ENCODE measurements at places on chromosomes 6 and 20.

GRCh38 chr6:72022830-72023229 is 136.5 kb downstream of the RIMS1 start:
- DNase-seq: no peak

DNA sequence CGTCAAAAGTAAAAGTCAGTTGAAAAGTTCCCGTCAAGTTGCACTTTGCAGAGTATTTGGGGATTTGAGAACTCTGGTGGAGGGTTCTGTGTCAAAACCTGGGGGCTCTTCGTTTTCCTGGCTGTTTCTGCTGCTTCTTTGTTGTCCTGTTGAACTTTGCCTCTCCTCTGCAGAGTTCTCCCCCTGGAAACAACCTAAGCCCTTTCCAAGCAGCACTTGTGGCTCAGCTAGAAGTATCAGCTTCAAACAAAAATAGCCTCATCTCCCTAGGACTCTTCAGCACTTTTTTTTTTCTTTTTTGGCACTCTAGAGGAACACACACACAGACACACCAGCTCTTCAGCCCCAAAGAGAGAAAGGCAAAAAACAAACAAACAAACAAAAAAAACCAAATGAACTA is at the start of gene TRDN:
Gene TRDN (minus strand): TSS at position 169 of the 400 bp plus-strand sequence. CDS start 175 bp downstream, outside the sequence.
- no peak for DNase-seq

DNA sequence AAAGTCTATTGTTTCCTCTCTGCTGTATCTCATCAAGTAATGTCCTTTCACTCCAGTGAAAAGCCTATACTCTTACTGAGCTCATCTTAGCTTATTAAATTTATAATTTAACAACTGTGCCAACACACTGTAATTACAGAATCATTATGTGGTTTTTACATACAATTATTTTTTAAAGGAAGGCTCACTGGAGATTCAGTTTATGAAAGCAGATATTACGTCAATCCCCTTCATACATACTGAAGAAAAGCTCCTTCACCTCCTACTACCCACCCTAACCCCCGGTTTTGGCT is 28.1 kb downstream of the ARHGAP18 start:
- no peak for DNase-seq

GRCh38 chr6:87706187-87706966 is 4.3 kb upstream of the AKIRIN2 start:
- no peak for DNase-seq

- DNase-seq: no peak
These were observed 75.4 kb upstream of the ECI2 start for GRCh38 chr6:4210629-4211419.

- DNase-seq: no peak
These were observed 2.6 kb upstream of the LKAAEAR1 start for GRCh38 chr20:64086801-64087200.

DNA sequence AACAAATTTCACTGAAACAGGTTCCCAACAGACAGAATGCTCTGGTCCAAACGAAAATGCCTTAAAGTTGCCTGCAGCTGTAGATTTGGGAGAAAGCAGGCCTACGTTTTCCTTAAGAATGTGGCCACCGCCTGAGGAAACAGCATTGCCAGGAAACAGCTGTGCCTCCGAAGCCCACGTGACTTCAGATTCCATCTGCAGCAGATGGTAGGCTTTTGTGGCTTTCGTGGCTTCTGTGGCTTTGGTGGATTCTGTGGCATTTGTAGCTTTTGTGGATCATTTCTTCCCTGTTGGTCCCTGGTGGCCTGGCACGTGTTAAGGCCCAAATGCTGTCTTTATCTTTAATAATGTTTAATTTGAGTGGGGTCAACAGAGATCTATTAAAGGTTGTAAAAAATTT is 222.9 kb downstream of the TTLL2 start:
- DNase-seq: no peak

DNA sequence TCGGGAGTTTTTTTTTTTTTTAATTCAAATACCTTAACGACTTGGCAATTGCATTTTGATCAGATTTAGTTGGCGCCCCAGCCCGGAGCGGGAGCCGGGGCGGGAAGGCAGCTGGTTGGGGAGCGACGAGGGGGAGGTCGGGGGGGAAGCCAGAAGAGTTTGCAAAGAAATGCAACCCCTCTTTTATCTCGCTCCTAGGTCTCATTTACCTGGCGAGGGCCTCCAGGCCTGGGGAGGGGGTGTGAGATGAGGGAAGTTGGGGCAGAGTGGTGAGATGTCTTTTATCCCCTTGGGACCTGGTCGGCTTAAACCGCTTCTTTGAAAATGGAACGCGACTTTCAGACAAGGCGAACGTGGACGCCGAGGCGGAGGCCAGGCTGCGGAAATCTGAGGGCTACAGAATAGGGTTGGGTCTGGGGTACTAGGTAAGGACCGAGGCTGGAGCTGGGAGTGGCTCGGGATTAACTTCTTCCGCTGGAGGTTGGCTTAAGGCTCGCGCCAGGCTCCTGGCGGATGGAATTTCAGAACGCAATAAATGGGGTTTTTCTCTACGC is 40.3 kb downstream of the NCR2 start:
- no peak for DNase-seq

- DNase-seq: peak; percentile 23
These were observed 42.0 kb downstream of the IRAK1BP1 start for GRCh38 chr6:78909391-78909790.

DNA sequence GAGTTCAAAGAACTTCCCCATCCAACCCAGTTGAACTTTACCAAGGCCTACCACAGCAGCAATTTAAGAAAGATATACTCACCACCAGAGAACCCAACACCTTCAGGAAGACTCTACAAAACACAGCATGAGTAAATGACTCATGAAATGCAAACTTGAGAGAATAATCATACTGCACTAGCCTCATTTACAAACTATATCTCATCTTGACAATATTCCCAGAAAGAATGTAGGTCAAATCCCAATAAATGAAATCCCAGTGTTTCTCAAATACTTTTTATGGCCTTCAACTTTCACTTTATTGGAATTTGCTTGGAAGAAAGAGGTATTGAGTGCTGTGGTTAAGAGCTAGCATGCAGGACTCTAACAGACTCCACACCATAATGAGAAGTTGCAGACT is 60.0 kb downstream of the FYN start:
- DNase-seq: no peak

GRCh38 chr20:49989234-49990065 is 6.7 kb downstream of the SNAI1 start:
- no peak for DNase-seq

DNA sequence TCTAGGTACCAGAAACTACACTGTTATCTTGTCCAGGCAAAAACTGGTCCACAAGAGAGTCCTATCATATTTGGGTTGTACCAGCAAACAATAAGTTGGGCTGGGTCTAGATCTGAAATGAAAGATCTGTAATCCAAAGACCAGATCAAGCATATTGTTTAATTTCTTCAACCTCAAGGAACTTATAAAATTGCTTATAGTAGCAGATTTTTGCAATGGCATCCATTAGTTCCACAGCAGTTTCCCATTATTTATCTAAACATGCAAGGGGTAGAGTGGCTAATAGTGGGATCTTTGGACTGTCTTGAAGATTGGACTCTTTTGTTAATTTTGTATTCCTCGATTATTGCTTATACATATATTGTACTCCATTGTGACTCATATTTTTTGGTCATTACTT is 40.5 kb upstream of the SNAP25 start:
- no peak for DNase-seq

DNA sequence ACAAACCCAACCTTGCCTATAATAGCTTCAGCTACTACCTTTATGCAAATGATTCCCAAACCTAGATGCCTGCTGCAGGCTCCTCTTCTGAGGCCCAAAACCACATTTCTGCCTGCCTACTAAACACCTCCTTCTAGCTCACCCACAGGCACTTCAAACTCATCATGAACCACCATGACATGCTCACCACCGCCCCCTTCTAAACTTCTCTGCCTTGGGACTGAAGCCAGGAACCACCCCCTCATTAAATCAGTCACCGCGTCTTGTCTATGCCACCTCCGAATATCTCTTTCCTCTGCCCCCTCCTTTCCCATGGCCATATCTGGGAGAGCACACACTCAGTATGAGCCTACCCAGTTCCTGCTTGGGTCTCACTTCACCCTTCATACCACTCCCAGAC is 101.2 kb downstream of the SNAP25 start:
- DNase-seq: no peak

DNA sequence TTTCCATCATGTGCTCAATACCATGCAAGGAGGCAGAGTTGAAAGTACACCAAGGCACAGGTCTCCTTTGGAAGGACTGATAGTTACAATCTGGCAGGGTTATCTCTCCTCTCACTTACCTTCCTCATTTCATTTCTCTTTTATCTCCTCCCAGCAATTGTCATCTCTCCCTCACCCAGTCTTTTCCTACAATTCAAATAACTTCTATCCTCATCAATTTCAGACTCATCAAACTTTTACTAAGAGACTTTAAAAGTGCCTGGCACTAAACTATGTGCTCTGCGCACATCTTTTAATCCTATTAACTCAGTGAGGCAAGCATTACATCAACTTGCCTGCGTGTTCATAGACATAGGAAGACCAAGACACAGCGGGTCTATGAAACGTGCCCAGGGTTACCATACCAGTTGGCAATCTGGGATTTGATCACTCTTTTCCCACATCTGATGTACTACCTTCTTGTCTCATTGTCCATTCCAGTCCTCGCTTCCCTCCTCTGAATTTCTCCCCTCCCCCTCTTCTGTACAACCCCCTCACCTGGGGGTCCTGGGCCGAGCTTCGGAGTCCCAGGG is 1.2 kb downstream of the VARS1 start:
- no peak for DNase-seq

DNA sequence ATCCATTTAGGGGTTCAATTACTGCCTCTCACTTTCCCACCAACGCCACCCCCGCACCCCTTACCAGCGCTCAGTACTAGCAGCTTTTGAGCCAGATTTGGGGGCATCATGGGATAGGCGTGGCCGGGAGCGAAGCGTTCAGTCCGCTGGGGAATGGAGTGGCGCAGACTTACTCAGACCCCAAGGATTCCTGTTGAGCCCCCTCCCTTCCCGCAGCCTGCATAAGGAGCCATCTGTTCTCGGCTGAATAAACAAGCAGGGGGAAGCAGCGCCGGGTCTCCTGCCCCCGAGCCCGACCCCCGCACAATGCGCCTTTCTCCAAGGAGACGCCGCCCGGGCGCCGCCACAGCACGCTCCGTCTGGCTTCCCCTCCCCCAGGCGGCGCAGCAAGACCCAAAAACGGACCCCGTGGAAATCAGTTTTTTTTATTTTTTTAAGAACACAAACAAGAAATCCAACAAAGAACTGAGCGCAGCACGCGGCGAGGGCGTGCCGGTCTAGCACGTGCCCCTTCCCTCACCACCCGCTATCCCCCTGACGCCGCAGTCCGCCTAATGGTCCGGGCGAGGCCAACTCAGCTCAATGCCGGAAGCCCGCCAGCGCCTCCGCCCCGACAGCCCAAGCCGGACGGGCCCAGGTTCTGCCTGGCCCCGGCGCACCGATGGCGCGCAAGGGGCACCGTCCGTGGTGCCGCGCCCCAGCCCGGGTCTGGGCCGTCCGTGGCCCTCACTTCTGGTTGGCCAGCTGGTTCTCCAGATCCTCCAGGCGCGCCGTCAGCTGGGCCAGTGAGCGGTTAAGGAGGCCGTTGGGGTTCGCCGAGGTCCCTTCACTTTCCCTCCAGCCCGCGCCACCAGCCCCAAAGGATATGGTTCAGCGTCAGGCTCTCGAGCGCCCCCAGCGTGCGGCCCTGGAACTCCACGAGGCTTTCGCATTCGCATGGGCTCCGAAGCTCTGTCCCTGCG is 13.3 kb upstream of the RBPJL start:
- no peak for DNase-seq

- DNase-seq: no peak
These were observed 50.7 kb downstream of the NOX3 start for GRCh38 chr6:155404937-155405336.

DNA sequence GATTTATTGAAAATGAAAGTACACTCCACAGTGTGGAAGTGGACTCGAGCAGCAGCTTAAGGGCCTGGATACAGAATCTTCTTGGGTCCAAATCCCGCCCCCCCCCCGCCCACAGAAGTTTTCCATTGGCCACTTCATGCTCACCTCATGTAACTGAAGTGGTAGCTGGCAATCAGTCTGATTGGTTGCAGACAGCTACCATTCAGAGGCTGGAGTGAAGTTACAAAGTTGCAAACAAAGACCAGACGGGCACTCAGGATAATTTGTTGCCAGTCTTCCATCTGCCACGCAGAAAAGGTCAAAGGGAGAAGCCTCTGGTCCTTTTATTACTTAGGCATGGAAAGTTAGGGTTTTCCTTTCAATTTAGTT is 25.8 kb upstream of the FABP7 start:
- no peak for DNase-seq

- DNase-seq: no peak
These were observed 186.7 kb downstream of the PTPRK start for GRCh38 chr6:128333581-128334223.

DNA sequence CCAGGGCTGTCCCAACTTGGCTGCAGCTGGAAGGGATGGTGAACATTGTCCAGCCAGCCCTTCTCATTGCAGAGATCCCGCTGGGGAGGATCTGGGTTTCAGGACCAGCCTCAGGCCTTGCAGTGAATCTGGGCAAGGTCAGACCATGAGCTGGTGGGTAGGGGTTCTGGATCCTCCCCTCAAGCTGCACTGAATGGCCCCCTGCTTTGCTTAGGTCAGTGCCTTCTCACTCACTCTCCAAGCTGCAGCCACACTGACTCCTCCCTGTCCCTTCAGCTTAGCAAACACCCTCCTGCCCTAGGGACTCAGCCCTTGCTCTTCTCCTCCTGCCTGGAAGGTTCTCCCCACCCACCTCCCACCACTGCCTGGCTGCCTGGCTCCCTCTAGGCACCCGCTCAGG is 95.3 kb upstream of the KCNG1 start:
- no peak for DNase-seq

- DNase-seq: no peak
These were observed 60.1 kb downstream of the SEL1L2 start for GRCh38 chr20:13930281-13930680.

DNA sequence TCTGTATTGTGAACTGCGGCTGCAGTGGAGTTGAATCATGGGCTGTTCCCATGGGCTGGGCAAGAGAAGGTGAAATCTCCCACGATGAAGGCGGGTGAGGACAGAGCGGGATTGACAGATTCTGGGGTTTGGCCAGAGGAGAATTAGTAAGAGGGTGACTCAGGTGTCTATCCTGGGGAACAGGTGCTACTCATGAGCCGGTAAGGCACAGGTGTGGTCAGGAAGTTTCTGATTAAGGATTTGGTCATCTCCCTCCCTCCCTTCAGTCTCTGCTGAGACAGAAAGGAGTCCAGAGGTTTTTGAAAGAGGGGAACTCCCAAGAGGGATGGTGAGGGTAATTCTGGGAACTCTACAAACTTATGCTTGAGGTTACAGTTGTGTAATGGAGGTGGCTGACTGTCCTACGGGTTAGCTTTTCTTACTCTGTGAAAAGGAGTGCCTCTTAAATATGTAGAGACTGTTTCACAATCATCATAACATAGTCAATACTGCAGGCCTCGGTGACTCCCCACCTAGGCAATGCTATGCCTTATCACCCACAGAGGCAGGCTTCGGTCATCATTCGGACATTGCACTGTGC is 31.5 kb downstream of the SERPINB1 start:
- no peak for DNase-seq

GRCh38 chr6:90586546-90586835 is 381 bp downstream of the MAP3K7 start:
- DNase-seq: no peak

GRCh38 chr20:49965781-49966305 is 16.9 kb upstream of the SNAI1 start:
- DNase-seq: no peak
